ENCODE measurements at places on chromosomes 13 and 19.
A peak's percentile ranks its signal among the peaks of the same experiment; 100 is the strongest.

GRCh38 chr13:99421271-99421670, 80.0 kb upstream of the TM9SF2 start:
- no peak for DNase-seq

- DNase-seq, result no peak
Measured at GRCh38 chr19:6276447-6276846, 3.3 kb downstream of the MLLT1 start.

GRCh38 chr19:39307046-39307821, 11.0 kb downstream of the IFNL1 start:
- DNase-seq, result peak; percentile 53

GRCh38 chr19:1840541-1841115, 7.7 kb downstream of the REXO1 start:
- DNase-seq, result no peak

- DNase-seq, result no peak
Measured at GRCh38 chr19:58361900-58362271, 665 bp downstream of the ZNF497 start.

DNA sequence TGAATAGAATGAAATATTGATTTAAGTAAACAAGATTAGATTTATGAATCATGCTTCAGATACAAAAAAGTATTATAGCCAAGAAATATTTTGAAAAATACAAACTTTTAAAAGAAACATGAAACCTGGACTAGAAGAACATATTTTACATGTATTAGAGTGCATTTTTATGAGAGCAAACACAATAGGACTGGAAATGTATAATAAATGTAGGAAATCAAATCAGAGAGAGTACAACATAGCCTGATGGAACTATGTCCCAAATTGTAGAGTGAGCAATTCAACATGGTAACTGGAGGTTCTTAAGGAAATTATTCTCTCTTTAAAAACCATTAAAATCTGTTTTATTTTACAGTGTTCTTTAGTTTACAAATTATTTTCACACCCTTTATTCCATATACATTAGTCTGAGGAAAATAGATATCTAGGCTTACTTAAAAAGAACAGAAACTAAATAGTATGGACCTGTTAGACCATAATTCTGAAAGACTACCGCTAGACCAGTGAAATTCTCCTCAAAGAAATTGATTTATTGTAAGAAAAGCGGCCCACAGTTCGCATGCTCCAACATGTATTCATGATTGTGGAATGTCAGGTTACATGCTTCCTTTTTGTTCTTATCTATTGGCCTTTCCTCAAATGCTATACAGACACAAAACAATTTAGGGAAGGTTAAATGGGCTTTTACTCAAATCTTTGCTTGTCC, 1526.5 kb upstream of the SLC10A2 start:
- no peak for DNase-seq

GRCh38 chr13:113046128-113046882, 59.3 kb upstream of the F7 start:
- DNase-seq, result no peak

GRCh38 chr13:72303941-72304746, 423.3 kb downstream of the MZT1 start:
- DNase-seq, result peak; percentile 22

DNA sequence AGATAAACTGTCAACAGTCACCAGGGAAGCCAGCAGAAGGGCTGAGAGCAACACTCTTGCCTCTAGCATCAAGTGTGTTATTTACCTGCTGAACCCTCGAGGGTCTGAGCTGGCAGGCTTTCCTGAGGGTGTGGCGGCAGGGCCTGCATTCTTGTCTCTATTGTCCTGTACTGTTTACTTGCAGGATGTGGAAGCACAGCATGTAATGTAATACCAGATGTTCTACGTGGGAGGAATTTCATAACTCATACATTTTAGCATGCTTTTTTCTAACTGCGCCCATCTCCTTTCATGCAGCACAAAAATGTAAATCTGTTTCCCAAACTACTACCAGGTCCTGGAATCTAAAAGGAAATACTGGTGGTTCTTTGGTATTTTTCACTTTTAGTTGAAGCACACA, 153.1 kb downstream of the RGCC start:
- no peak for DNase-seq

DNA sequence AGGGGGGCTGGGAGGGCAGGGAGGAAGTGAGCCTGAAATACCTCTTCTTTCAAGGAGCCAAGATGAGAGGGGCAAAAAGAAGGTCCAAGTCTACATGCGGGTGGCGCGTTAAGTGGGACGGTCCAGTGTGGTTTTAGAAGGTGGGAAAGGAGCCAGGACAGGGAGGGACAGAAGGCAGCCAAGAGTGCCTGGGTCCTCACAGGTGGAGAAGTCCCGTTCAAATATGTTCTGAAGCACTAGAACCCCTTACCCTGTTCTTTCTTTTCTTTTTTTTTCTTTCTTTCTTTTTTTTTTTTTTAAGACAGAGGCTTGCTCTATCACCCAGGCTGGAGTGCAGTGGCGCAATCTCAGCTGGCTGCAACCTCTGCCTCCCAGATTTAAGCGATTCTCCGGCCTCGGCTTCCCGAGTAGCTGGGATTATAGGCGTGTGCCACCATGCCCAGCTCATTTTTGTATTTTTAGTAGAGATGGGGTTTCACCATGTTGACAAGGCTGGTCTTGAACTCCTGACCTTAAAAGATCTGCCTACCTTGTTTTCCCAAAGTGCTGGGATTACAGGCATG, 7.4 kb downstream of the CAMSAP3 start:
- DNase-seq, result no peak

DNA sequence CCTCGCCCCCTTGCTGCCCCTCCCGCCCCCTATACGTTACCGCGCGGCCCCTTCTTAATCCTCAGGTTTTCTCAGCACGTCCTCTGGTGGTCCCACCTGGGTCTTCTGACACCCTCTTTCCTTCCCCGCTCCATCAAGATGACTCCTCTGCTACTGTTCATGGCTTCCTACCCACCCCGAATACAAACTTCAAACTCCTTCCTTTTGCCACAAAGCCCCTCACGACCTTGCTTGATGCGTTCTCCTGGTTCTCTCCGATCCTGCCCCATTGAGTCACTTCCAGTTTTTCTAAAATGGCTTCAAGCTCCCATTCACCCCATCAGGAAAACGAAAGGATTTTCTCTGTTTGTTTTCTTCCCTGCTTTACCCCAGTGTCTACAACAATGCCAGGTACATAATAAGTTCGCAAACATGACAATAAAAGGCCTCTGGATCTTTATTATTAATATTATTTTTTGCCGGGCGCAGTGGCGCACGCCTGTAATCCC, 734 bp upstream of the SERTAD3 start:
- DNase-seq, result no peak

- no peak for DNase-seq
Measured at GRCh38 chr19:39430675-39431593, 4.8 kb downstream of the RPS16 start.

DNA sequence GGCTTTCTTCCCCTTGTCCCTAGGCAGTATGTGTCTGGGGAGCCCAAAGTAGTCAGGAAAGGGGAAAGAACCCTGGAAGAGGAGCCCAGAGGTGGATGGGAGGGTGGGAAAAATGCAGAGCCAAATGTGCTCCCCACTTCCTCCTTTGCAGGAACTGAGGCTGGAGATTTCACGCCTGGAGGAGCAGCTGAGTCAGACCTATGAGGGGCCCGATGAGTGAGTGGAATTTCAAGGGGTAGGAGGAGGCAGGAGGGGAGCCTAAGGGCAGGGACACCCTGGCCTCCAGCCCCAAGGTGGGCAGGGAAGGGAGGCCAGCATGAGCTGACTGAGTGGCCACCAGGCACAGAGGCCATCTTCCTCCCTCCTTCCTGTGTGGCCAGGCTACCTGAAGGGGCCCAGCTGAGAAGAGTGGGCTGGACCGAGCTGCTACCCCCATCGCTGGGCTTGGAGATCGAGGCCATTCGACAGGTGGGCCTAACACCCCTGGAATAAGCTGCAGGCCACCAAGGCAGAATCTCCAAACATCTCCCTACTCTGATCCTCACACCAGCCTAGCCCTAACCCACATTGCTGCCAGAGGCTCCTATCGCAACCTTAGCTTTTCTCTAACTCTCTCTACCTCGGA, 14.3 kb downstream of the PTH2 start:
- no peak for DNase-seq

DNA sequence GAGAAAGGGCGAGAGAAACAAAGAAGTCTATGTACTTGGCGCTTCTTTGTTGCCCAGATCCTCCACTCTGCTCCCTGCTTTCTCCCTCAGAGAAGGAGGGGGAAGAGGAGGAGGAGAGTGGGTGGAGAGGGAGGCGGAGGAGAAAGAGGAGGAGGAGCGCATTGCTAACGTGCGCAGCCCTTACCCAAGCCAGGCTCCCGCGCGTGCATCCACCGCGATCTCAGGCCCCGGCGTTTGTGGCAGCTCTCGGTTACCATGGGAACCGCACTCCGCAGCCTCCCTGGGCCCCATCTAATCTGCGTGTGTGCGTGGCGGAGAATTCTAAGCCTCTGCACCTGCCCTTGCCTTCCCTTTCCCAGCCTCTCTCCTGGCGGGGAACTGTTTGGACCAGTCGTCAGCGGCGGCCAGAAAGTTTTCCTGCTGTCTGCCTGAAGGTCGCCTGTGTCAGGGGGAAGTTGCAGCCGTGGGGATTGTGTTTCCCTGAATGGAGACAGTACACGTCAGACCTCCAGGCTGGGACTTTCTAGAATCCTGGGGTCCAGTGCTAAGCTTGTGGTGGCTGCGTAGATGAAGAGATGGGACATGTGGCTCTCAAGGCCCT, at the start of gene ERICH6B:
Gene ERICH6B (minus strand): TSS at position 239 of the 601 bp plus-strand sequence. CDS start 18,734 bp downstream, outside the sequence.
- peak; percentile 69 for DNase-seq

DNA sequence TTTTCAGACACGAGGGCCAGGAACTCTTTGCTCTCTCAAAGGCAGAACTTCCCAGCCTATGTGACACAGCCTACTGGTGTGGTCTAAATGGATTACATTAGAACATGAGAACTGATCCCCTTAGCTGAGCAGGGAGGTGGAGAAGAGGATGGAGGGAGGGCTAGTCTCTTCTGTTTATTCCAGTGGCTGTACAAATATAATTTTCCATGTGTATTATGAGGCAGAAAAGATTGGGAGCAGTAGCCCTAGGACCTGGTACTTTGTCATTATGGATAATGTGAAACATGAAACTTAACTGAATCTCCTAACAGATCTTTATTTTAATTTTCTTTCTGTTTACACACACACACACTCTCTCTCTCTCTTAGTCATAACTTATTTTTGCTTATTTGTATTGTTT, 82.1 kb downstream of the WDFY2 start:
- DNase-seq, result no peak

DNA sequence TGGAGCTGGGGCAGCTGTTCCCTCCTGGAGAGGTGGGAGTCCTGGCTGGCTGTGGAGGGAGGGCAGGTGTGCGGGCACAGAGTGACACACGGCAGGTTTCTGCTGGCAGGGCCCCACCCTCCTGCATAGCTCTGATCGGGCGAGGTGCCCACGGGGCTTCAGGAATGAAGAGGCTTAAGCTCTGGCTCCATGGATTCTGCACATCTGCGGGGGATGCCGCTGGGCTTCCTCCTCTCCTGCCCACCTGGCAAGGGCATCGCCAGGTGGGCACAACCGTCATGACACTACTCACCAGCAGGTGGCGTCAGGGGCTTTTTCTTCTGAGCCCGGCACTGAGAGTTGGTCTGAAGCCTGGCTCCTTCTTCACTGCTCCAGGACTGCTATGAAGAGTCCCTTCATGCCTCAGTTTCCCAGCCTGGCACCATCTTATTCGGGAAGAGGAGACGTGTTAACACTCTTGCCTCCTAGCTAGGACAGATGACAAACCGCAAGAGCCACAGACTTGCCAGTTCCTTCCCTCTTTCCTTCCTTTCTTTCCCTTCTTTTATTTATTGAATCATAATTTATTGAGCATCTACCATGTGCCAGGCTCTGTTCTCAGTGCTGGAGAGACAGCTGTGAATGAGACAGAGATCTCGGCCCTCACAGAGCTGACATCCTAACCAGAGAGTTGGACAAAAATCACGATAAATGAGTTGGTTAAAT, 15.2 kb upstream of the PAK4 start:
- peak; percentile 60 for DNase-seq
